H1 (cell line): ENCODE measurements at places on chromosomes 13 and 19. TPM values are rescaled to one million over a fixed set of nuclear protein-coding genes. Genes with fewer than 3 reads are reported as not detected.

ACER1 gene
- total RNA-seq = not detected in 2 replicates

PBX4 gene
- total RNA-seq = 3.3 and 3.4 TPM in 2 replicates

ZNF700 gene
- 9.4 and 10.5 TPM in 2 replicates for total RNA-seq

TEX101 gene
- not detected in 2 replicates for total RNA-seq

KLHL26 gene
- total RNA-seq = 8.8 and 9.0 TPM in 2 replicates

ZNF69 gene
- 21.2 and 22.8 TPM in 2 replicates for total RNA-seq

TINCR gene
- total RNA-seq = 0.48 and 0.52 TPM in 2 replicates

- peak; percentile 71 for DNase-seq
Observed at GRCh38 chr19:17243830-17244617, 1.7 kb downstream of the NR2F6 start.

- no peak for DNase-seq
Observed at GRCh38 chr13:71634182-71634581, 232.8 kb downstream of the DACH1 start.

DNA sequence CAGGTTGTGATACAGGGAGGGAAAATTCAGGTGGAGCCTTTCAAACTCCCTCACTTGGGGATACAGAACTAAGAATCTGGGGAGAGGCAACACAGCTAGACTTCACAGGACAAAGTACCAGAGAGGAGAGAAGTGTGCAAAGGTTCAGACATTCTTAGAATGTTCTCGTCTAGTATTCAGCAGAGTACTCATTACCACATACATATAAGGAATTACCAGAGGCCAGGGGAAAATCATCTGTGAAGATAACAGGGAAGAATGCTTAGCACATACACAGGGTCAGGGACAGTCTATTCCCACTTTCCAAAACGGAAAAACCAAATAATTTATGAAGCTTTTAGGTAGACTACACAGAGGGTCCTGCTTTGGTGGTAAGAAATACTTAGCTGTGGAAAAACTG lies 58.1 kb downstream of the TRPC4 start:
- DNase-seq = no peak

- DNase-seq = no peak
Observed at GRCh38 chr19:39126312-39127187, 964 bp downstream of the PAK4 start.

GRCh38 chr13:112728375-112729126 lies 38.7 kb downstream of the ATP11A start:
- no peak for DNase-seq

DNA sequence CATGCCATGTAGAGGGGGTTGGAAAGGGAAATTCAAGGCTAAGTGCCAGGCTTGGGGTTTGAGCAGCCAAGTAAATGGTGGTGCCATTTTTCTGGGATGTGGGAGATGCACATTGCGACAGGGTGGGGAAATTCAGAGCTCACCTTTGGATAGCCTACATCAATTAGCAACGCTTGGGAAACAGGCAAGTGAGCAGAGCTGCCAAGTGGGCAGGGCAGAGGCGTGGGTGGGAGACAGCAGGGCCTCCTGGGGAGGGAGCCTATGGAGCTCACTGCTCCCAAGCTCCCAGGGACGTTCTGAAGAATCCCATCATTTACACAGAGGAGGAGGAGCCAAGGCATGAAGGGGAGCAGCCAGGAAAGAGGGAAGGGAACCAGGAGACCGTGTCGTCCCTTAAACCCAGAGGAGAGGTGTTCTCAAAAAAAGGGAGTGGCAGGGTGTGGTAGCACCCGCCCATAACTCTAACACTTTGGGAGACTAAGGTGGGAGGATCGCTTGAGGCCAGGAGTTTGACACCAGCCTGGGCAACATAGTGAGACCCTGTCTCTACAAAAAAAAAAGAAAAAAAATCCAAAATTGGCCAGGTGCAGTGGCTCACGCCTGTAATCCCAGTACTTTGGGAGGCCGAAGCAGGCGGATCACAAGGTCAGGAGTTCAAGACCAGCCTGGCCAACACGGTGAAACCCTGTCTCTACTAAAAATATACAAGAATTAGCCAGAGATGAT lies 11.5 kb upstream of the CCNE1 start:
- DNase-seq = no peak

- DNase-seq = no peak
Observed at GRCh38 chr19:19538061-19538784, at the start of gene CILP2. Gene CILP2 (plus strand): TSS chr19:19538265. CDS start chr19:19538350, 85 bp downstream.

GRCh38 chr13:31200637-31200971 lies 829 bp downstream of the B3GLCT start:
- peak; percentile 59 for DNase-seq

DNA sequence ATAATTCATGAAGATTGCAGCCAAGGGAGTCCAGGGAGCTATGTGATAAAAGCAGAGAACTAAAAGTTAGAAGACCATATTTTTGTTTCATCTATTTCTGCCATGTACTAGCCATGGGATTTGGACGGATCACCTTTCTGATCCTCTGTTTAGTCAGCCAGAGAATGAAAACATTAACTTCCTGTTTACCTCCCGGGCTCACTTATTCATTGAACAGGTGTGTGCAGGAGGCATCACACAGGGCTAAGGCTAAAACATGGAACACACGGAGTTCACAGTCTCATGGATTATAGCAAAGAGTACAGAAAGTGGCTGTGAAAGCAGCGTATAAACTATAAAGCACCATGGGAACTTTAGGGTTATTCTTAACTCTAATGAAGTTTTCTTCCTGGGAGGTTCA lies 96.8 kb downstream of the GPR12 start:
- no peak for DNase-seq

GRCh38 chr13:113425941-113426590 lies 27.2 kb downstream of the ADPRHL1 start:
- DNase-seq = no peak

GRCh38 chr13:74550039-74550438 lies 415.8 kb upstream of the KLF12 start:
- no peak for DNase-seq

GRCh38 chr13:108711386-108711785 lies 82.0 kb downstream of the MYO16 start:
- DNase-seq = no peak

DNA sequence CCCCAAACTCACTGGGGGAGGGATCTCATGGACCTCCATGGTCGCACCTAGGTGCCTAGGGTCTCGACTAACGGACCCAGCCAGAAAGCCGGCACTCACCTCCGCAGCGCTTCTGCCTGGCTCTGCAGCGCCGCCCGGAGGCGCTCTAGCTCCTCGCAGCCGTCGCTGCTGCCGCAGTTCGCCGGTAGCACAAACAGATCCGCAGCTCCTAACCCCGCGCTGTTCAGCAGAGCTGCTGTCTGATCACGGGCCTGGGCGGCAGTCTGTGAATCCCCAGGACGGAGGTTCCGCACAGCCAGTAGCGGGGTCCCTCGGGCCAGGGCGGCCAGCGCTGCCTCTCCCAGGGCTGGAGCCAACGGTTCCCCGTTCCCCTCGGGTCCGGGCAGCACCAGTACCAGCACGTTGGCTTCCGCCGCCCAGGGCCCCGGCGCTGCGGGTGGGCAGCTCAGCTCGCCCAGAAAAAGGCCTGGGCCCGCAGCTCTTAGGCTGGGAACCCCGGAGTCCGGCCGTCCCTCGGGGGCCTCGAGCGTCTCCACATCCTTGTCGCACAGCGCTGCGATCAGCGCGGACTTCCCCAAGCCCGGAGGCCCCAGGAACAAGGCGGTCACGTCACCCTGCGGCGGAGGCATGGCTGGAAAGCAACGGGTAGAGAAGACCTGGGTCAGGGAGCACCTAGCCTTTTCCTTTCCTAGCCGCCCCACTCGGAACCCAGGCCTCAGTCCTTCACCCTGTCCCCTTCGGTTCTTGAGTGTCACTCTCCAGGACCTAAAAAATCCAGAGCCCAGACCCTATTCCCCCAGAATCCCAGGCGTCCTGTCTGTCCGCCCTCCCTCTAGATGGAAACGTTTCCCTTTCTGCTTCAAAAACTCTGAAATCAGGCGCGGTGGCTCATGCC lies 977 bp downstream of the IRGQ start:
- DNase-seq = no peak

GRCh38 chr13:53703371-53704080 lies 674.9 kb downstream of the OLFM4 start:
- DNase-seq = no peak
